Stimulated activated effector memory CD8-positive, alpha-beta T cell treated with anti-CD3 and anti-CD28 coated beads, Interleukin-12 subunit alpha, Interleukin-12 subunit beta, amount 100 ng/mL, for 72 hours (primary cell): ENCODE measurements at places on chromosomes 3 and 15.

- DNase-seq: no peak
These were observed 96.0 kb downstream of the RPLP1 start for GRCh38 chr15:69548395-69549180.

- DNase-seq: no peak
These were observed 291.7 kb downstream of the MEX3B start for GRCh38 chr15:81754078-81754477.

GRCh38 chr15:66144978-66145725 is 108.4 kb downstream of the MEGF11 start:
- DNase-seq: no peak

DNA sequence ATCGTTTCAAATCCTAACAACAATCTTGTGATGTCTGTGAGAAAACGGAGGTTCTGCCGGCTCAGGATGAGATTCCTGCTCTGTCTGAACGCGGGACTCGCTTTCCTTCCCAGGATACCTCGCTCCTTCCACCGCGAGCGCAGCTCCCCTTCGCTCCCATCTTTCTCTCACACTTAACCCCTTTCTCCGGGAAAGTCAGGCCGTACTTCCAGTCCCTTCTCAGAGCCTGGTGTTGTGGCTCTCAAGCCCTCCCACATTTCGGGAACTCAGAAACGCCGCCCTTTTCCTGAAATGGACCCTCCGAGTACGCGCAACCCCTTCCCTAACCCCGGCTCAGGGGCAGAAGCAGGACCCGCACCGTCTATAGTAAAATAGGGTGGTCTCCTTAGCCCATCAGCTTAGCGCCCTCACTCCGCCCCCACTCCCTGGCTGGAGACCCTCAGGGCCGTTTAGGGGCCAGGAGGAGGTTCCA is 378 bp upstream of the FEM1B start:
- DNase-seq: no peak

- DNase-seq: no peak
These were observed 52.4 kb downstream of the SETMAR start for GRCh38 chr3:4355401-4356219.

DNA sequence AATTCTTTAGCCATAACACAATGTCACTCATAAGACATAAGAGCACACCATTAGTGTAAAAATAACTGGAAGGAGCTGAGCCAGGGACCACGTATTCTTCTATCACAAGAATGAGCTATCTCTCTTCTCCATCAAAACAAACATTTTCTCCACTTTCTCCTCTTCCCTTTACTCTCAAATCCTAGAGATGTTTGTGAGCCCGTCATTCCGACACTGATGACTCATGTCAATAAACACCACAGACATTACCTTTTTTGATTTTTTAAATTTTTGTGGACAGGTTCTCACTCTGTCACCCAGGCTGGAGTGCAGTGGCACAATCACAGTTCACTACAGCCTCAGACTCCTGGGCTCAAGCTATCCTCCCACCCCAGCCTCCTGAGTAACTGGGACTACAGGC is 86.6 kb downstream of the MEX3B start:
- no peak for DNase-seq

- DNase-seq: no peak
These were observed 62.8 kb downstream of the PEX5L start for GRCh38 chr3:179973931-179974361.

GRCh38 chr15:57196865-57197264 is 179.4 kb upstream of the CGNL1 start:
- DNase-seq: no peak

GRCh38 chr3:127960421-127960965 is 45.5 kb downstream of the KBTBD12 start:
- DNase-seq: no peak

- no peak for DNase-seq
These were observed 108.4 kb upstream of the SPATA16 start for GRCh38 chr3:173249457-173249856.

DNA sequence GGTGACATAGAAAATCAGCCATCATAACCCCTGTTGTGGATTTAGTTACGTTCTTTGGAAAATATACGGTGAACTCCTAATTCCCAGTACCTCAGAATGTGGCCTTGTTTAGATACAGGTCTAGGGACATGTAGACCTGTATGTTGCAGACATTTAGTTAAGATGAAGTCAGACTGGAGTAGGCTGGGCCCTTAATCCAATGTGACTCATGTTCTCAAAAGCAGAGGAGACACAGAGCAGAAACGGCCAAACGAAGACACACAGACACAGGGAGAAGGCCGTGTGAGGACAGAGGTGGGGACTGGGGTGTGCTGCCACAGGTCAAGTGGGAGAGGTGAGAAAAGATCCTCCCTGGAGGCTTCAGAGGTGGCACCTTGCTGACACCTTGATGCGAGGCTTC is 119.0 kb upstream of the PROK2 start:
- DNase-seq: no peak

DNA sequence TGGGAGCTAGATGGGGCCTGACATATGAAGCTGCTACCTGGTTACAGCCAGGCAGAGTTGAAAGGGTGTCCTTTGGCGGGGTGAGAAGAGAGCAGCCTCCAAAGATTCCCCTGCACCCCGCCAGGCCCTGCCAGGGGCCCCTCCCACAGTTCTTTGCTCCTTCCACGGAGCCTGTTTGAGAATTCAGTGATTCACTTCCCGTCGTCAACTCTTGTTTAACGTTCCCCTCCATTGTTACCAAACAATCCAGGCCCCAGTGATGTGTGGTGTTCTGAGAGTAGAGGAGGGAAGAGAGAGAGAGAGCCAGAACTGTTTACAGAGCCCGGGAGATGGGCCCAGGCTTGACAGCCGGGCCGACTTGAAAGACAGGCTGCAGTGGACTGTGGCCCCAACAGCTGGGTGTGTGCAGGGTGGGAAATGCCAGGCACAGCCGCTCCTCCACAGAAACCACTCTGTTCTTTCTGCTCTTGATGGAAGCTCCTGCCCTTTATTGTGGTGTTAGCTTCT is 81.5 kb downstream of the SMAD3 start:
- no peak for DNase-seq

DNA sequence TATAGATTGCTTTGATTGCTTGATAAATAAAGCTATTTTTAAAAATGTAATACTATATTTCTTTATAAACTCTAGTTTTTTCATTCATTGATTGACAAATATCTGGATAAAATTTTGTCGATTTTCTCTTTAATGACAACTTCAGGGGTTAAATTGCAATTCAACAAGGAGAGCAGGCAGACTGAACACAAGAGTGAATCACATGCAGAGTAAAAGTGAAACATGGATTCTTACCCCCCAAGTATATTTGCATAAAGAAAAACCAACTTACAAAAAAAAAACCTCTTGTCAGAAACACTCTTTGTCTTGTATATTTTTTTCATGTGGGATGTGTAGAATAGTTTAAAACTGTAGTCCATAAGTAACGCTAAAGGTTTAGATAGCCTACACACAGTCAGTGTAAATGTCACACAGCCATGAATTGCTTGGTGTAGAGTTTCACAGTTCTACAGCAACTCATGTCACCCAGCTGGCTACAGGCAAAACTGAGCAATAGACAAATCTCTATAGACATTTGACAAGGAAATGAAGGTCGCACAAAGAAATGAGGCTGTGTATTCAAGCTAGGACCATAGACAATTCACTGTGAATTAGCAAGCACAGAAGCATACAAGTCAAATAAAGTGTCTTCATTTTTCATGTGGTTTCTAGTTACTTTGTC is 141.6 kb downstream of the THRB start:
- no peak for DNase-seq

DNA sequence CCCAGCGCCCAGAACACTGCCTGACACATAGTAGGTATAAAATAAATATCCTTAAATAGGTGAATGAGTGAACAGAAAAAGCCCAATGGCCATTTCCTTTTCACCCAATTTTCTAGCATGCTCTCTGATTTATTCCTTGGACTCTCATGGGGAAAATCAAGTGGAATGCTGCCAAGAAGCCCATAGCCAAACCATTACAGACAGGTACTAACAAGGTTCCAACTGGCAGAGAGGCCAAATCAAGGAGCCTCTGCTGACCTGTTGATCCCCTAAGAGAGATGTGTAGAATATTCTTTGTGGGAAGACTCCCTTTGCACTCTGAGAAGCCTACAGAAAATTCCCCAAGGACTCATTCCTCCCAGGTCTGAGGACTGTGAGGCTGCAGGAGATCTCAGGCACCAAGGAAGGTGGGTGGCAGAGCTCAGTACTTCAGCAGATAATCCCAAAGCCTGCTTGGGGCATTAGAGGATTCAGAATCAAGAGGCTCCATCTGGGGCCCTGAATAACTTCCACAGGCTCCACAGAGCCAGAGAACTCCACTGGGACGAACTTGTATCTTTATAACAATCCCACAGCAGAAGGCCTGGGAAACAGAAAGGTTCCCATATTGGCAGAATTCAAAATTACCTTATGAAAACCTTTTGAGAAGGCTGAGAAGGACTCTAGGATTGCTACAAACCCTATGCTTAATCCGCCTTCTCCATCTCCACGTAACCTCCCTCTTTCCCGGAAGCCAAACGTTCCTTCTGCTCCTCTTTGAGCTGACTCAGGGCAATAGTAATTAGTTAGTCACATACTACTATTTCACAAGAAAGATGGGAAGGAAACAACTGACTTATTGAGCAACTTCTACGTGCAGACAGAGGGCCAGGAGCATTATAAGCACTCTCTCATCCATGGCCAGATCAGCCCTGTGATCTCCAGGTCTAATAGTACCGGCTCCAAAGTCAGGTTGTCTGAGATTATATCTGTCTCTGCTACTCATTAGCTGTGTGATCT is 34.5 kb downstream of the PRICKLE2 start:
- no peak for DNase-seq

GRCh38 chr15:70257573-70258248 is 160.0 kb upstream of the TLE3 start:
- DNase-seq: no peak

GRCh38 chr3:29463304-29463703 is 182.4 kb downstream of the RBMS3 start:
- DNase-seq: no peak

- DNase-seq: no peak
These were observed 110.5 kb upstream of the GAP43 start for GRCh38 chr3:115512565-115513415.

- DNase-seq: no peak
These were observed 1.4 kb downstream of the FBLN2 start for GRCh38 chr3:13550423-13550690.
